H1 (cell line): ENCODE measurements at places on chromosomes 4 and X. TPM values are rescaled to one million over a fixed set of nuclear protein-coding genes. Genes with fewer than 3 reads are reported as not detected.

Gene ADAMTS3
- total RNA-seq, result 3.2 and 3.4 TPM in 2 replicates

Gene PCGF3
- 49.7 and 52.9 TPM in 2 replicates for total RNA-seq

Gene SFRP2
- total RNA-seq, result 342 and 354 TPM in 2 replicates

Gene CTAG1B
- not detected in 2 replicates for total RNA-seq

Gene WDR17
- total RNA-seq, result 3.3 and 3.4 TPM in 2 replicates

Gene KLHL13
- total RNA-seq, result 10.0 and 12.8 TPM in 2 replicates

Gene ZFP92
- total RNA-seq, result 0.41 and 0.46 TPM in 2 replicates

Gene HTRA3
- total RNA-seq, result 2.9 and 3.2 TPM in 2 replicates

Gene IL15
- total RNA-seq, result 0.61 and 0.69 TPM in 2 replicates

Gene MAML3
- 5.6 and 5.7 TPM in 2 replicates for total RNA-seq

Gene FAM193A
- total RNA-seq, result 26.2 and 27.2 TPM in 2 replicates

Gene HS6ST2
- total RNA-seq, result 3.7 and 3.9 TPM in 2 replicates

Gene PRRG1
- 8.1 and 10.2 TPM in 2 replicates for total RNA-seq

Gene GRIA2
- total RNA-seq, result not detected in 2 replicates

Gene ZAR1
- total RNA-seq, result 0.36 and 0.78 TPM in 2 replicates

DNA sequence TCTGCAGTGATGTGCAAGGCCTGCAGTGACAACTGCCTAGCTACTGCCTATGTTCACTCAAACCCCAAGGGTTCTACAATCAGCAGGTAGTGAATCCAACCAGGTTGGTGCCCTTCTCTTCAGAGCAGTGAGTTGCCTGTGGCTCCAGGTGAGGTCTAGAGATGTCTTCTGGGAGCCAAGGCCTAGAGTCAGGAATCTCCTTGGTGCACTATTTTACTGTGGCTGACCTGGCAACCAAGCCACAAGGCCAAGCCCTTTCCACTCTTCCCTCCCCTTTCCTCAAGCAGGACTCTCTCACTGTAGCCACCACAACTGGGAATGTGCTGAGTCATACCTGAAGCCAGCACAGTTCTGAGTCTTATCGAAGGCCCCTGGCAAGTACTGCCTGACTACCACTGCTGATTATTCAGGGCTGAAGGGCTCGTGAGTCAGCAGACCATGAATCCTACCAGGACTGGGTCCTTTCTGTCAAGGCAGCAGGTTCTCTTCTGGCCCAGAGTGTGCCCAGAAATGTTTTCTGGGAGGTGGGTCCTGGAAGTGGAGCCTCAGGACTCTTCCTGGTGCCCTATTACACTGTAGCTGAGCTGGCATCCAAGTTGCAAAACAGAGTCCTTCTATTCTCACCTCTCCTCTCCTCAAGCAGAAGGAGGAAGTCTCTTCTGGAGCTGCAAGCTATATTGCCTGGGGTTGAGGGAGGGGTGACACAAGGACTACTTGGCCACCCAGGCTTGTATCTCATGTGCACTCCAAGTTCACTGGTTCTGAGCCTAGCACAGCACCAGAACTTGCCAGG is 111.6 kb downstream of the BTC start:
- no peaks in the 10 kb centered on the region for H3K27me3 ChIP-seq
- DNase-seq, result no peak
- H3K4me1 ChIP-seq, result no peaks in the 10 kb centered on the region
- H3K27ac ChIP-seq, result no peak overlapping the region
- H3K36me3 ChIP-seq, result no peaks in the 10 kb centered on the region

DNA sequence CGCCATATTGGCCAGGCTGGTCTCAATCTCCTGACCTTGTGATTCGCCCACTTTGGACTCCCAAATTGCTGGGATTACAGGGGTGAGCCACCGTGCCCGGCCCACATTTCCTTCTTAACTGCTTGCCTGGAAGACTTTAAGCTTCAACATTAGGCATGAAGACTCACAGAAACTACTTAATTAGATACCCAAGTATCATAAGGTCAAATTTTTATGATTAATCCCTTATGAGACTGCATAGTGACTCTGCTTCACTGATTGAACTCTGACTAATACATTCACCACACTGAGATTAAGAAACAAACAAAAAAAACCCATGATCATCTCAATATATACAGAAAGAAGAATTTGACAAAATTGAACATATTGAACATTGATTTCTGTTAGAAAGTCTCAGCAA is 87.4 kb upstream of the KCTD8 start:
- no peak for DNase-seq
- H3K27me3 ChIP-seq, result no peaks in the 10 kb centered on the region
- H3K36me3 ChIP-seq, result no peaks in the 10 kb centered on the region
- 0 out of 2 replicates have a peak, but pooled peaks cover 3% of the 10 kb centered on the region for H3K4me1 ChIP-seq
- H3K4me3 ChIP-seq, result no peak overlapping the region
- H3K27ac ChIP-seq, result no peak overlapping the region

- no peaks in the 10 kb centered on the region for H3K36me3 ChIP-seq
- no peaks in the 10 kb centered on the region for H3K27me3 ChIP-seq
- H3K27ac ChIP-seq, result no peak overlapping the region
- DNase-seq, result no peak
- H3K4me3 ChIP-seq, result no peak overlapping the region
These were observed 14.4 kb upstream of the DCAF8L1 start for GRCh38 chrX:27995611-27996010.

GRCh38 chr4:45172636-45173035 is 446.3 kb upstream of the GNPDA2 start:
- no peaks in the 10 kb centered on the region for H3K4me1 ChIP-seq
- no peaks in the 10 kb centered on the region for H3K36me3 ChIP-seq
- DNase-seq, result no peak
- H3K27ac ChIP-seq, result no peak overlapping the region
- H3K27me3 ChIP-seq, result no peaks in the 10 kb centered on the region

- no peak overlapping the region for H3K4me3 ChIP-seq
- H3K27ac ChIP-seq, result no peak overlapping the region
- no peaks in the 10 kb centered on the region for H3K4me1 ChIP-seq
- H3K36me3 ChIP-seq, result no peaks in the 10 kb centered on the region
- DNase-seq, result no peak
These were observed 17.7 kb downstream of the IQSEC2 start for GRCh38 chrX:53263597-53264094.

GRCh38 chr4:144681806-144682205 is 35.9 kb downstream of the HHIP start:
- no peak overlapping the region for H3K4me3 ChIP-seq
- no peak overlapping the region for H3K27ac ChIP-seq
- no peaks in the 10 kb centered on the region for H3K36me3 ChIP-seq
- no peaks in the 10 kb centered on the region for H3K4me1 ChIP-seq
- no peak for DNase-seq

DNA sequence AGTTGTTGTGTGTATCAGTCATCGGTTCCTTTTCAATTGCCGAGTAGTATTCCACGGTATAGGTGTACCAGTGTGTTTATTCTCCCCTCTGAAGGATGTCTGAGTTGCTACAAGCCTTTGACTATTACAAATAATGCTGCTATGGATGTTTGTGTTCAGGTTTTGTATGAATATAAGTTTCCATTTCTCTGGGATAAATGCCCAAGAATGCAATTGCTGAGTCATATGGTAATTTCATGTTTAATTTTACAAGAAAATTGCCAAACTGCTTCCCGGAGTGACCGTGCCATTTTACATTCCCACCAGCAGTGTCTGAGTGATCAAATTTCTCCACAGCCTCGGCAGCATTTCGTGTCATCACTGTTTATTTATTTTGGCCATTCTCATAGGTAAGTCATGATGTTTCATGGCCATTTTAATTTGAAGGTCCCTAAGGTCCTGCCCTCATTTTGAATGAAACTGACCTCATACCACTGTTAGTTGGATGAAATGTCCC is 73.9 kb downstream of the IRF2 start:
- H3K4me3 ChIP-seq, result no peak overlapping the region
- H3K4me1 ChIP-seq, result peaks cover 14% of the 10 kb centered on the region
- H3K27ac ChIP-seq, result no peak overlapping the region

GRCh38 chr4:110769578-110769977 is 146.7 kb upstream of the PITX2 start:
- H3K36me3 ChIP-seq, result no peaks in the 10 kb centered on the region
- no peak overlapping the region for H3K4me3 ChIP-seq
- no peak for DNase-seq
- no peaks in the 10 kb centered on the region for H3K4me1 ChIP-seq
- no peaks in the 10 kb centered on the region for H3K27me3 ChIP-seq

DNA sequence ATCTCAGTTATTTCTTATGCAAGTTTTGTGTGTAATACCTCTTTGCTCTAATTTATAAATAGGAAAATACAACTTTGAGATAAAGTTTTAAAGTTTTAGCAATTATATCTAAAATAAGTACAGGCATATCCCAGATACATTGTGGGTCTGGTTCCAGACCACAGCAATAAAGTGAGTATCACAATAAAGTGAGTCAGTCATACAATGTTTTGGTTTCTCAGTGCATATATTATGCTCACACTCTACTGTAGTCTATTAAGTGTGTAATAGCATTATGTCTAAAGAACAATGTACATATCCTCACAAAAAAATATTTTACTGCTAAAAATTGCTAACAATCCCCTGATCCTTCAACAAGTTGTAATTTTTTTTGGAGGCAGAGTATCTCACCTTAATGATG is 49.2 kb downstream of the ANAPC10 start:
- no peaks in the 10 kb centered on the region for H3K27me3 ChIP-seq
- H3K27ac ChIP-seq, result no peak overlapping the region
- no peaks in the 10 kb centered on the region for H3K36me3 ChIP-seq
- no peak overlapping the region for H3K4me3 ChIP-seq
- H3K4me1 ChIP-seq, result no peaks in the 10 kb centered on the region

DNA sequence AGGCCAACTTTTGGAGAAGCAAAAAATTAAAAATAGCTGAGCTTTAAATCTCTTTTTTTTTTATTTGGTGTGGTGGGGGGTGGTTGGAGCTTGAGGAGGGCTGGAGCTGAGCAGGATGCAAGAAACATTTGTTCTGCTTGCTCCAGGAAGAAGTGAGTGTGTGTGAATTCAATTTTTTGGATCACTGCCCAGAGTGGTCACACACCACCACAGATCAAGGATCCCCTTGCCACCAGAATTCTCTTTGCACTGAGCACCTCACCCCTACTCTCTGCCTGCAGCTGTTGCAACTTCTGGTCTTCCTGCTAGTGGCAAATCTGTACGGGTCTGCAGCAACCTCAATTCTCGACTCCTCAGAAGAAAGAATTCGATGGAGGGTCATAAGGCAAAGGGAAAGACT is 19.9 kb upstream of the PLP1 start:
- no peaks in the 10 kb centered on the region for H3K27me3 ChIP-seq
- H3K36me3 ChIP-seq, result peaks cover 3% of the 10 kb centered on the region; the same call in 1 of the 2 replicates
- H3K4me3 ChIP-seq, result no peak overlapping the region
- DNase-seq, result no peak

DNA sequence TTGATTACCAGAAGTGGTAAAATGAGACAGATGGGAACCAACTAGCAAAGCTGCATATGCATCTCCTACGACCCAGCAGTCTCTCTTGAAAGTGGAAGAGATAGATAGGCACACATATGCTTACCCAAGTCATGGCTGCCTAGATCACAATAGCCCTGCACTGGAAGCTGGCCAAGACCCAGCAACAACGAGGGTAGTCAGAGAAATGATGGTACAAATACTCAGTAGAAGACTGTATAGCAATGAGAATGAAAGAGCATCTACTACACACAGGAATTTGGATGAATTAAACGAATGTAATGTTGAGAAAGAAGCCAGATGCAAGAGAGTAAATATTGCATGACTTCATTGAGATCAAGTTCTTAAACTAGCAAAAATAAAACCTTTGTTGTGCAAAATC is 100.3 kb upstream of the FAT1 start:
- H3K27ac ChIP-seq, result no peak overlapping the region
- no peak overlapping the region for H3K4me3 ChIP-seq
- H3K27me3 ChIP-seq, result peaks cover 2% of the 10 kb centered on the region
- H3K36me3 ChIP-seq, result no peaks in the 10 kb centered on the region
- DNase-seq, result no peak

DNA sequence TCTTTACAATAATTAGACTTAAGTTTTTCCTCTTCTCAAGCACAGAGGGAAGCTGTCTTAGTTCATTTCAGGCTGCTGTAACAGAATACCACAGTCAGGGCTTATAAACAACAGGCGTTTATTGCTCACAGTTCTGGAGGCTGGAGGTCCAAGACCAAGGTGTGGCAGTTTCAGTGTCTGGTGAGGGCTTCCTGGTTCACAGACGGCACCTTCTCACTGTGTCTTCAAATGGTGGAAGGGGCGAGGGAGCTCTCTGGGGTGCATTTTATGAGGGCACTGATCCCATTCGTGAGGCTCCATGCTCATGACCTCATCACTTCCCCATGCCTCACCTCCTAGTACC is 115.7 kb upstream of the MXRA5 start:
- H3K4me3 ChIP-seq, result no peak overlapping the region
- DNase-seq, result no peak
- no peaks in the 10 kb centered on the region for H3K4me1 ChIP-seq
- H3K36me3 ChIP-seq, result no peaks in the 10 kb centered on the region

GRCh38 chr4:52249581-52249980 is 198.5 kb downstream of the SPATA18 start:
- H3K27ac ChIP-seq, result no peak overlapping the region
- DNase-seq, result no peak
- peaks cover 5% of the 10 kb centered on the region; the same call in 1 of the 2 replicates for H3K4me1 ChIP-seq
- H3K27me3 ChIP-seq, result no peaks in the 10 kb centered on the region
- no peaks in the 10 kb centered on the region for H3K36me3 ChIP-seq
- no peak overlapping the region for H3K4me3 ChIP-seq

DNA sequence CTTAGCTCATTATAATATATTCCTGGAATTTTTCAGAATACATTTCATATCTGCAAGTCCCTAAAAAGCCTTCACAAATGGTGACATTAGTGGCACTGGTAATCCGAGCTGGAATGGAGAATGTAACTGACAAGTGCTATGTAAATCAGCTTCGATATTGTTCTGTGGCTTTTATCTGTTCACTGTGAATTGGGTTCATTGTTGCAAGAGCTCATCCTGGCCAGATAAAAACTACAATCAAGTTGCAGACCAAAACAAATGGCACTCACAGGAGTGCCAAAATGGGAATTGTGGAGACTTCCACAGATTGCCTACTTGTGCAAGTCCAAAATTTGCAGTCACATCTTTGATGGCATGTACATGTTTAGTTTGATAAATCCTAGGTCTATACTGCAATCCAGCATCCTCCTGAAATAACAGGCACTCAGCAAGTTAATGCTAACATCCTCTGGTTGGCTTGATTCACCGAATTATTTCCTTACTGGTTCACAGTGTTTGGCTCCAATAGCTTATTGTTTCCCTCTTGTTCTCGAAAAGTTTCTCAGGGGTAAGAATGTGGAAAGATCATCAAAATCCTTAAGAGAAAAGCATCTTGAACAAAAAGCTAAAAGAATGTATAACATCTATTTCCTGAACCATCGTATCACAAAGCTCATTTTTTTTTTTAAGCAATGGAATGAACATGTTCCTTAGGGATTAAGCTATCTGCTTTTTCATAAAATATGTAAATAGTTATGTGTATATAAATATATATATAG is 904.9 kb downstream of the CENPC start:
- H3K4me1 ChIP-seq, result no peaks in the 10 kb centered on the region
- no peak overlapping the region for H3K4me3 ChIP-seq
- no peaks in the 10 kb centered on the region for H3K27me3 ChIP-seq
- no peaks in the 10 kb centered on the region for H3K36me3 ChIP-seq
- DNase-seq, result no peak

GRCh38 chrX:134803551-134804183 is 145.4 kb upstream of the PLAC1 start:
- no peak for DNase-seq
- no peaks in the 10 kb centered on the region for H3K36me3 ChIP-seq
- no peaks in the 10 kb centered on the region for H3K27me3 ChIP-seq
- no peak overlapping the region for H3K4me3 ChIP-seq
- peak overlapping the region; percentile 58; the same call in 1 of the 2 replicates for H3K27ac ChIP-seq

GRCh38 chr4:53306729-53307128 is 59.1 kb downstream of the SCFD2 start:
- no peaks in the 10 kb centered on the region for H3K4me1 ChIP-seq
- no peaks in the 10 kb centered on the region for H3K27me3 ChIP-seq
- H3K36me3 ChIP-seq, result no peaks in the 10 kb centered on the region
- H3K4me3 ChIP-seq, result no peak overlapping the region
- no peak overlapping the region for H3K27ac ChIP-seq
- no peak for DNase-seq
